ENCODE measurements at places on chromosomes 2 and 18.
A peak's percentile ranks its signal among the peaks of the same experiment; 100 is the strongest.

DNA sequence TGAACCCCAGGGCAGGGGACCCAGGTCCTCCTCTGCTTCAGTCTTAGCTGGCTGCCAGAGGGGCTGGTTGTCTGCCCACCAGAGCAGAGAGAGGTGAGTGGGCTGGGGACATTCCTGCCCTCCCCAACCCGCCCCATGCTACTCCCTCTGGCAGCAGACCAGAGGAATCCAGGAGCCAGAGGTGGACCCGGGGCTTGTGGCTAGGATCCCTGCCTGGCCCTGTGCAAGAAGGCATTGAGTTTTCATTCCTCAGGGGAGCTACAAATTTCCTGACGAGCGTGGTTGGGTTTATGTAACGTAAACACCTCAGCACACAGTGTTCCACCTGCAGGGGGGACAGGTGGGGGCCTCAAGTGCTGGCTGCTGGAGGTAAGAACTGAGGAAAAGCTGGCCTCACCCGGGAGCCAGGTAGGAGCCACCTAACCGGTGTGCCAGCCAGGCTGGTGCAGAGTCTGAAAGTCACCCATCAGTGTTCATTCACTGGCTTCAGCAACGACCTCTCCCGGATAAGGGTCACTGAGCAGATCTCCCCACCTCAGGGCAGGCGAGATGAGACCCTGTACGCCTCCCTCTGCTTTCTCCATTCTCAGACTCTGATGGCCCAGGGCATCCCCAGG lies 246.8 kb downstream of the DYSF start:
- DNase-seq: no peak

GRCh38 chr2:105361102-105361889 lies 24.0 kb downstream of the C2orf49 start:
- DNase-seq: no peak

GRCh38 chr2:239895669-239896068 lies 129.5 kb downstream of the NDUFA10 start:
- DNase-seq: no peak

DNA sequence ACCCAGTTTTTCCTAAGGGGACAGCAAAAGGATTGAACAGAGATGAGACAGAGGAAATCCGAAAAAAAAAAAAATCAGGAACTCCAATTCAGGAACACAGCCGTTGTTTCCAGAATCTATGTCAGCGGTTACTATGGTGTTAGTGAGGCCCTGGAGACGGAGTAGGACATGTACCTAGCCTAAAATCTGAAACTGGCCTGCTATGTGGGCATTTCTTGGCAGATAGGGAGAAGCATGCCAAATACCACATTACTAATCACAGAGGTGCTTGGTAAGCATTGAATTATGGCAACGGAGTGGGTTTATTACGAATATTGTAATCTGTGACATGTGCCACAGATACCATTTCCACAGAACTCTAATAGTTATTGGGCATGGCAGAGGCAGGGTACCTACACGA lies 530.6 kb downstream of the CCDC85A start:
- DNase-seq: no peak

DNA sequence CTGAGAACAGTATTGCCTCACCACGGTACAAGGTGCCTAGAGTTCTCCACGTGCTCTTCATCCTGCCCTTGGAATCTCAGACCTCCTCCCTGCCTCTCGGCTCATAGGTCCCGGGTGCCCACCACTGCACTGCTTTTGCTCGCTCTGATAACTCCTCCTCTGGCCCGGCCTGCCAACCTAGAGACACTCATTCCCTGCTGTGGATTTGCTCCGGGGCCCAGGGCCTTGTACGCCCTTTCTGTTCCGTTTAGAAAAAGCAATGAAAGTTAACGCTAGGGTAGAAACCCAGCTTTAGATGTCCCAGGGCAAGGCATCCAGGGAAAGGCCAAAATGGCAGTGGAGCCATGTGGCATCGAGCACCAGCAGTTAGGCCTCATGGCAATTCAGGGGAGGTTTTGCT lies 253.9 kb downstream of the VAPA start:
- DNase-seq: no peak

DNA sequence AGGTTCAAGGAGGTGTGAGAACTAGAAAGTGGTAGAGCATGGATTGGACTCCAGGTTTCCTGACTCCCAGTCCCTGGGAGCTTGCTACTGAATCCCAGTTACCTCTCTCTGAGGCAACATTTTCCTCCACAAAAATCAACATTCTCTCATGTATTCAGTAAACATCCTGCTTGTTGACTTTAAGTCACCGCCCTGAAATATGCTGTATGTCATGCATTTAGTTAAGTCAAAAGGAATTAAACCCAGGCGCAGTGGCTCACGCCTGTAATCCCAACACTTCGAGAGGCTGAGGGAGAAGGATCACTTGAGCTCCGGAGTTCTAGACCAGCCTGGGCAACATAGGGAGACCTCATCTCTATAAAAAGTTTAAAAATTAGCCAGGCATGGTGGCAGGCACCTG lies 3.8 kb downstream of the MATN3 start:
- no peak for DNase-seq

DNA sequence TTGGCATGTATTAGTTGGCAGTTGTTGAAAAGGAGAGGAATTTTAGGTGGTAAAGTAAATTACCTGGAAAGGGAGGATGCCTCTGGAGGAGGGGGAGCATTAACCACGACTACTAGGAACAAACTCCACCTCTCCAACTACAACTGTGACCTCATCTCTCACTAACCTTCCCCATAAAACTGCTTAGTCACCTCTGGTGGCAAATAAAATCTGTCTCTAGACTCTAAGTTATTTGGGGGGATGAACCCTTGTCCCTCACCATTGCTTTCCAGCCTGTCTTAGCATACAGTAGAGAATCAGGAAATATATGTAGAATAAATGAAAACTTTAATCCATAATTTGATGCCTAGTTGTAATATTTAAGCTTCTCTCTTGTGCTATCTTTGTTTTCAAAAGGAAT lies 27.6 kb upstream of the MYO1B start:
- DNase-seq: peak; percentile 58

Data from RWPE1 (cell line).